ENCODE measurements at places on chromosomes 11 and 22.

DNA sequence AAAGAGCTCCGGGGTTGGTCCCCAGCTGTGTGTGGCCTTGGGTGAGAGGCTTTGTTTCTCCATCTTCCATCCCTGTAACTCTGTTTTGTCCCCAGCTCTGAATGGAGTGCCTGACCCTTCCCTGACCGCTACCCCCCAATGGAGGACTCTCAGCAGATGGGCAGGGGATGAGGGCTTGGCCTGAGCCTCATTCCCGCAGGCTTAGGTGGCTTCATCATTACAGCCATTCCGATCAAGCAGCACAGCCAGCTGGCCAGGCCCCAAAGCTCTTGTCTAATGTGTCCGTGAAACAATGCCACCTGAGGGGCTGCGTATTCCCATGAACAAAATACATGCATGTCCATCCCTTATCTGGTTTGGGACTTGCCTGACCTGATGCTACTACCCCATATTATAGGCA lies 3.9 kb upstream of the CDC42EP2 start:
- DNase-seq = no peak

- no peak for DNase-seq
Observed at GRCh38 chr11:78223320-78223954, 34.7 kb downstream of the USP35 start.

DNA sequence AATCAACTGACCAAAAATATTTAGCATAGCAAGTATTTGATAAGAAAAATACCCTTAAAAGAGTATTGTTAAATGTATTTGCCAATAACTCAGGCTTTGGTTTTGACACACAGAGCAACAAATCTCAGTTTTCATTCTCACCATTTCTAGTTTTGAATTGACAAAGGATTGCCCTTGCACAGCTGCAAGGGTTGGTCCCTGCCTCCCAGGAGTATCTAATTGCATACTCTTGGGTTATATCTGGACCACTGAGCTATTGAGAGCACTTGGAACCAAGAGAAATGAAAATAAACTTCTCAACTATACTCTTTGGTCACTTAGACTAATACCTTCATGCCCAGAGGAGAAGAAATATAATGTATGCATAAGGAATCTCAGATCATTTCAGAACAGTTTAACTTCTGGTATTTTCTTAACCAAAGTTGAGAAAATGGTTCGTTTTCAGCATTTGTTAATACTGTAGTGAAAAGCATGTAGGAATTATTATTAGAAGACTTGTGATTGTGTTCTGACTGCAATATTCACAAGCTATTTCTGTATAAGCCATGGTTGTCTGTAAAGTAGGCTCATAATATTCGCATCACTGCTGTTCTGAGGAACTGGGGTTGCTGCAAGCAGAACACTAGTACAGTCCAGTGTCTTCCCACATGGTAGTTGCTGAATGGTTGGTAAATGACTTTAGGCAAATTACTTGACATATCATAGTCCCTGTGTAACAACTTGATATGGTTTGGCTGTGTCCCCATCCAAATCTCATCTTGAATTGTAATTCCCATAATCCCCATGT lies 7.9 kb downstream of the C2CD3 start:
- DNase-seq = no peak

- DNase-seq = no peak
Observed at GRCh38 chr22:38074181-38075104, 9.5 kb downstream of the SLC16A8 start.

DNA sequence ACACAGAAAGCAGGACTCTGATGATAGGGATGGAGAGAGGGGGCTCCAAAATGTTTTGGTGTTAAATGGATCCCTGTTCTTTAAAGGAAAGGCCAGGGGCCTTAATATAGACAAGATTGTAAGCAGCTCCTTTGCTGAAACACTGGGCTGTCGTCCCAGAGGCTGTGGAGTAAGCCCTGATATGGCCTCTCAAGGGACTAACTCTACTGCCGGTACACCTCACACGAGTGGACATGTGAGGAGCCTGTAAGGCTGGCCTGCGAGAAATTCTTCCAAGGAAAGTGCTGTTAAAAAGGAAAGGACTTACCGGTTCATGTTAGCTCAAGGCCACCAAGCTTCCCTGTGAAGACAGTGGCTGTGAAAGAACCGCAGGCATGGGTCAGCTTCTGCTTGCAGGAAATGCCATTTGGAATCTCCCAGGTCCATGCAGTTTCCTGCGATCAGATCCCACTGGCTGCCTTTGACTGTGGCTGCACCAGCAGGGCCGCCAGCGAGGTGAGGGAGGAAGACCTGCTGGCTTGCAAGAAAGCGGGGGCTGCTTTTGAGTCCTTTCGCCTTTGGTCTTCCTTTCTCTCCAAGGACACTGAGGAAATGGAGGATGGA lies 106.6 kb downstream of the PRR5L start:
- DNase-seq = no peak

DNA sequence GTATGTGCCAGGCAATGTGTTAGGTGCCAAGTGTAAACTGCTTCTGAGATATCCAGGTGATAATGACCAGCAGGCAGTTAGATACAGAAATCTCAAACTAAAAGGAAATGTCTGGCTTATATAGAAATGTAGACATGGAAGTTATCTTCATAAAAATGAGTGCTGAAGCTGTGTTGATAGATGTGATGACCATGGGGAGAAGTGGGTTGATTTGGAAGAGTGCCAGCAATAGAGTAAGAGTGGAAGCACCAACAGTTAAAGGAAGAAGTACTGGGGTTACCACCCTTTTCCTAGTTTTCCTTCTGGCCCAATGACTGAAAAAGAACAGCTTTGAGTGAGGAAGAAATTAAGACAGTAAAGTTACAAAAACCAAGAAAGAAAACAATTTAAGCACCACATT lies 68.5 kb downstream of the C2CD3 start:
- DNase-seq = no peak

- DNase-seq = no peak
Observed at GRCh38 chr11:69605737-69606526, 35.0 kb upstream of the CCND1 start.

GRCh38 chr22:44151676-44152075 lies 29.0 kb upstream of the PARVG start:
- DNase-seq = no peak

DNA sequence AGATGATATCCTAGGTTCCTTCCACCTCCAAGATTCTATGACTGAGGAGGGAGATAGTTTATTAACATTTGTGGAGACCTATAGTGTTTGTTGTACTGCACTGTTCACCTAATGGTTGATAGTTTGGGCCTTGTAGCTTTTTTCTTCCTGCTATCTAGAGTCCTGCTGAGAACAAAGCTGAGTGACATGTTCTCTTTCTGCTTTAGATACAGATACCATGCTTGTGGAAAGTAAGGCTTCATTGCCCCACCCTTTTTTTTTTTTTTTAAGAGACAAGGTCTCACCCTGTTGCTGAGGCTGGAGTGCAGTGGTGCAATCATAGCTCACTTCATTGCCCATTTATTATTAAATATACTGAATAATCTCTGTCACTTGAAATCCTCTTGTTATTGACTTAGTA lies 12.3 kb downstream of the DLAT start:
- DNase-seq = no peak

GRCh38 chr11:126122863-126123262 lies 60.2 kb upstream of the CDON start:
- DNase-seq = no peak

DNA sequence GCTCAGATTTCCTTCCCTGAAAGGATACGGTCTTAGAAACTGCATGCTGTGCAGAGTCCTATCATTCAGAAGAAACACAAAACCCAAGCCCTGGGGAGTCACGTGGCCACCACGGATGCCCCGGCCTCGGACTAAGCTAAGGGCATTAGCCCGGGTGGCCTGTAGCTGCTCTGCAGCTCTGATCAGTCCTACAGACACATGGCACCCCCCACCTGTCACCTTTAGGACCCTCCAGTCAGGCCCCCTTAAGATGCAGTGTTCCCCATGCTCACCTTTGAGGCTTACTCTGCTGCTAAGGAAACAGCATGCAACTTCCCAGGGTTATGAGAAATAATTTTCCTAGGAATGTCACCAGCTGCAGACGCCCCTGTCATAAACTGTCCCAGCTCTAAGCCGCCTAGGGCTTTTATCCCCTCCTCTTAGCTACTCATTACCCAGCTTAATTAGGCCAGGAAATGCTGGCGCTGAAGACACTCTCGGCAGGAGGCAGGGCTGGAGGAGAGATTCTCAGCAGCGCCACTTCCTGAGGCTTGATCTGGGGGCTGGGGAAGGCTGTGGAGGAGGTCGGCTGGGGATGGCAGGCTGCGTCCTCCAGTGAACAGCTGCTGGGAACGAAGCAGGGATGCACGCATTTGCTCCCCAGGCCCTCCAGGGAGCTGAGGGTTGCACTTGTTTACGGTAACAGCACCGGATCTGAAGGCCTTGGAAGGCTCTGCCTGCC lies 47.2 kb upstream of the ADA2 start:
- DNase-seq = peak; percentile 77

GRCh38 chr11:3222941-3223915 lies 4.6 kb upstream of the MRGPRG start:
- peak; percentile 14 for DNase-seq

DNA sequence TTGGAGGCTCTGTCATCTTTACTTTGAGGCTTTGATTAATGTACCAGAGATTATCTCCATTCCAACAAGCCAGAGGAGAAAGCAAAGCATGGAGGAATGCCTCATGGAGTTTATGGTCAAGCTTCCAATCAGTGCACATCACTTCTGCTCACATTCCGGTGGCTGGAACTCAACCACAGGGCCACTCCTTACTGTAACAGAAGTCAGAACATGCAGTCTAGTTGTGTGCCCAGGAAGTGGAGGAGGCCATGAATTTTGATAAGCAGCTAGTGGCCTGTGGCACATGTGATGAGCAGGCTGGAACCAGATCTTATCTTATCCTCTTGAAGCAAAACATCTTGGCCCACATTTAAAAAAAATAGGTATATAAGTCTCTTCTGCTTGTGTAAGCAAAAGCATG lies 258.9 kb upstream of the ARHGAP20 start:
- no peak for DNase-seq

DNA sequence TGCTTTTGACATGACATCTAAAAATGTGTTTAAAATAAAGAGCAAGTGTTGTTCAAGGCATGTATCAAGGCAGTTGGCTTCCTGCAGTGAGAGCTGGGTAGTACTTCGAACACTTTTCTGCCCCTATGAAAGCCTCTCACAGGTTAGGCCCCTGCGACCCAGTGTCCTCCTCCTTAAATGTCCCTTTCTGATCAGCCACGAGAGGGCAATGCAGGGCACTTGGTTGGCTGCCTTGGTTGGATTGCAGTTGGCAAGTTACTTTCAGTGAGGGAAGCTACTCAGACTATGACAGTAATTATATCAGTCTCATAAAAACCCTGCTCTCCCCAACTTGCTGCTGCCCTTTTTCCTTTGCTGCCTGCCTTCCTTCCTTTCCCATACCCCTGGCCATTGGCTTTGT lies 743.8 kb downstream of the NTM start:
- peak; percentile 29 for DNase-seq

GRCh38 chr22:39209756-39210155 lies 35.0 kb downstream of the PDGFB start:
- no peak for DNase-seq

- DNase-seq = no peak
Observed at GRCh38 chr11:75536786-75537641, 11.3 kb upstream of the GDPD5 start.

DNA sequence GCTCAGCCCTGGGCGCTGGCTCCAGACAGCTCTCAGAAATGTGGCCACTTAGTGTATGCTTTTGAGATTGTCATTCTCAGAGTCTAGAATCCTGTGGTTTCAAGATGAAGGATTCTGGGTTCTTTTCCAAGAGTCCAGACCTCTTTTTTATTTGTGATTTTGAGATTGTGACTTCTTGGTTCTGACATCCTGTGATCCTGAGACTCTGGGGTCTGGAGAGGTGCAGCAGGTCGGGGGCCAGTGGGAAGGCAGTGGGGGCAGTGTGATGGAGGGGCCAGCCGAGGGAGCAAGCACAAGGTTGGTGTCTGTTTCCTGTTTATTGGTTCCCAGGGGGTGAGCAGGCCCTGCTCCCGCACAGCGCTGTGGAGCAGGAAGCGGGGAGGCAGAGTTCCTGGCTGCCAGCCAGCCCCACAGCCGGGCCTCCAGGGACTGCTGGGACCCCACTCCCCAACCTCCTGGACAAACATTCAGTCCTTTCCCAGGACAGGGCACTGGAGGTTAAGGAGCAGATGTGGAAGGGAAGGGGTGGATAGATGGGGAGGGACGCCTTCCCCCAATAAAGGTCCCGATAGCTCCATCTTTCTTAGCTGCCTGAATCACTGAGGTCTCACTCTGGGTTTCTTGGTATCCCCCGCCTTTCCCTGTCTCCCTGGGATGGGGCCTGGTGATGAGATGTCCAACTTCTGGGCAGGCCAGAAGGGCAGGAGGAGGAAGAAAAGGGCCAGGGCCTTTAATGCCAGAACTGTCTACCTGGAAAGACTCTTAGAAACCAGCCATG lies 13.7 kb downstream of the ARHGEF17 start:
- DNase-seq = peak; percentile 55

DNA sequence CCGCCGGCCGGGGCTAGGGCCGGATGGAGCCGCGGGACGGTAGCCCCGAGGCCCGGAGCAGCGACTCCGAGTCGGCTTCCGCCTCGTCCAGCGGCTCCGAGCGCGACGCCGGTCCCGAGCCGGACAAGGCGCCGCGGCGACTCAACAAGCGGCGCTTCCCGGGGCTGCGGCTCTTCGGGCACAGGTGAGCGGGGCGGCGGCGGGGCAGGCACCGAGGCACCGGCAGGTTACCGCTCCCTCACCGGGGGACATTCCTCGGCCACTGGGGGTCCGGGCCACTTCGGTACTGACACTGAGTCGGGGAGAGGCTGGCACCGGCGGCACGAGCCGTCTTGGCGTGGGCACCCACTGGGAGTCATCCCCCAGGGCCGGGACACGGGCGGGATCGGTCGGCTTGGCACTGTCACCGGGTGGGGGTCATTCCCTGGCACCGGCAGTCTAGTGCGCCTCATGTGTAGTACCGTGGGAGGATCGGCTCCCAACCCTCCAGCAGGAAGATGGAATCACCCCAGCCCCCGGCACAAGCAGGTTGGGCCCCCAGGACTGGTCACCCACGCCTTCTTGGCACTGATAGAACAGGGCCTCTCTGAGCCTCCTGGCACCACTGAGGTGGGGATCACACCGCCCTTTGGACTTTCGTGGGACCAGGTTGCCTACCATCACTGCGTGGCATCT lies 511 bp downstream of the DGKZ start:
- peak; percentile 77 for DNase-seq

DNA sequence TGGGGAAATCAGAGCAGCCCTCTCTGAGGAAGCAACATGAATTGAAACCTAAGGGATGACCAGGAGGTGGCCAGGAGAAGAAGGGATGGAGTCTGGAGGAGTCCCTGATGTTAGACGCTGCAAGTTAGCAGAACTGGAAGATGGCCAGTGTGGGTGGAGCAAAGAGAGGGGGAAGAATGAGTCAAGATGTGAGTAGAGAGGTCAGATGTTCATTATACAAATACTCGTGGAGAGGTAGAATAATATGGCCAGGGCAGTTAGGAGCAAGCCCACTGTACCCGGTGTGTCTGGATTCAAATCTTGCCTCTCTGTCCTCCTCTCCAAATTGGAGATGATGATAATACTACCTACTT lies 242.0 kb downstream of the TENM4 start:
- DNase-seq = no peak

DNA sequence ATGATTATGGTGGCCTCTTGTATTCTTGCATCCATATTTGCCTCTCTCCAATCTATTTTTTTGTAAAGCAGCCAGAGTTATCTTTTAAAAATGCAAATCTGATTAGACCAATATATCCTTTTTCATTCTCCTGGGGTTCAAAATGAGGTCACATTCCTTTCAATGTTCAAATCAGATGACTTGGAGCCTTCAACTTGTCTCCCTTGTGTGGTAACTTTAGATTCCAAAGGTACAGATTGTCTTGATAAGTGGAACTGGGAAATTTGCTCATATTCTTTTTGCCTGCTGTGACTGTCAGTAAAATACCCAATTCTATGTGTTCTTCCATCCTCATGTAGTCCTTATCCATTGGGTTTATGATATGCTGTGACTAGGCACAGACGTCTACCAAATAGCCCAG lies 15.1 kb upstream of the CAPRIN1 start:
- no peak for DNase-seq

Measured in mucosa of descending colon (tissue), 3 donors.